ENCODE measurements at places on chromosomes 7 and 10.

DNA sequence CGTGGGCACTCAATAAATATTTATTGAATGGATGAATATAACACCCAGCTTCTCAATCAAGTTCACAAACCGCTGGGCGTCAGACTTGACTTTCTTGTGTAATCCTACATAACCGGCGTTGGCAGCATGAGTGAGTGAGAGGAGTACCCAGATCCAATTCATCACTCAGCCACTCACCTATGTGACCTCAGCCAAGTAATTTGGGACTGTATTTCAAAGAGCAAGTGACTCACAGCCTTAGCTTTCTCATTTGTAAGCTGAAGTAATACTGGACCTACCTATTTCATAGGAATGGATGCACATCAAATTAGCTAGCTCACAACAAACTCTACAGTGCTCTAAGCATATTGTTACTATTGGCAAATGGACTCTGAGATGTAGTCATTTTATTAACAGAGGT is 53.8 kb upstream of the FAM204A start:
- no peak for DNase-seq

GRCh38 chr7:154675560-154675959 is 327.4 kb downstream of the PAXIP1 start:
- no peak for DNase-seq

DNA sequence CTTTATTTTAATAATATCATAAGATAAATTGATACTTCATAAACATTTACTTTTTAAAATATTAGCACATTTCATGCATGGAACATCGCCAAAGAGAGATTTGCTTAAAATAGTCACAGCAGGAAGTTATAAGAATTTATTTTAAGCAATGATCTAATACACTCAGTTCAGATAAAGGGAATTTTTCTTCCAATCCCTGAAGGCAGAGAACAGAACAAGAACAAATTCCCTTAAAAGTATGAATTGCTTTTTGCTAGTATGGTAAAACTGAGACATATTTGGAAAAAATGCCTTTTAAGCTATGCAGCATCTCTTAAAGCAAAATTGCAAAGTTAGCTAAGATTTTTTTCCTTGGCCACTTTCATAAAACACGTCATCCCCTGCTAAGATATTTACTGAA is 91.0 kb downstream of the SEMA3D start:
- no peak for DNase-seq

DNA sequence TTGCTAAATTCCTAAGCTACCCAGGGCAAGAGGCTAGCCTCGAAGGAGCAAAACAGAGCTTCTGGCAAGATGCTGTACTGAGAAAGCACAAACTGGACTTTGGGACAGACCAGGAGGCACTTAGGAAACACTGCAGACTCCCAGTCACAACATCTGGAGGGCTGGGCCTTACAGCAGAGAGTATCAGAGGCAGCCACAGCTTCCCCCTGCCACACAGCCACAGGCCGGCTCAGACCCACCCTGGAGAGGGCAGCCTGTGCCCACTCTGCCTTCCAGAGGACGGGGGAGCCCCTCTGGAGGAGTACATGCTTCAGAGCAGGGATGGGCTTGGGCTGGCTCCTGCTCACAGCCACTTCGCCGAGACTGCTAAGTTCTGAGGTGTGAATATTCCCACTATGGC is 17.4 kb downstream of the ESYT2 start:
- DNase-seq = no peak

DNA sequence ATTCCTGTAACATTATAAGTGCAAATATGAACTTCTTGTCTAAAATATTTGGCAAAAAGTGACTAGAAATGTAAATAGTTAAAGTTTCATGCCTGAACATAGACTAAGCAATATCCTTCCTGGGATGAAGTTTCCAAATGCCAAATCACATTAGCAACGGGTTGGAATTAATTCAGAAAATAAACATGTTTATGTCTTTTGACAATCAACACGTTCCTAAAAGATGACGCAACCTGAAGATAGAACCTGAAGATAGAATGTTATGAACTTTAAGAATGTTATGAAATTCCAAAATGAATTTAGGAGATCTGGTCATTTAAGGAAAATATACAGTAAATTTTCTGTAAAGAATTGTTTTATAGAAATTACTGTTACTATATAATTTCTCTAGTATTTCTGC is 9.2 kb downstream of the LAMB4 start:
- no peak for DNase-seq

- DNase-seq = no peak
These were observed 326.8 kb downstream of the HPSE2 start for GRCh38 chr10:98908868-98909267.
